ENCODE measurements at places on chromosomes 4 and X.

DNA sequence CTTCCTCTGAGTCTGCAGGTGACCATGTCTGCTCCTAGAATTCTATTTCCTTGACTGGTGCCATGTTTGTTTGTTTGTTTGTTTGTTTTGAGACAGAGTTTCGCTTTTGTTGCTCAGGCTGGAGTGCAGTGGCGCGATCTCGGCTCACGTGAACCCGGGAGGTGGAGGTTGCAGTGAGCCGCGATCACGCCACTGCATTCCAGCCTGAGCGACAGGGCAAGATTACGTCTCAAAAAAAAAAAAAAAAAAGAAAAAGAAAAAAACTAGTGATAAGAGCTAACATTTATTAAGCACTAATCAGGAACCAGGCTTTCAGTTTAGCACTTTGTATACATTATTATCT, 7.2 kb downstream of the SAT1 start:
- DNase-seq: no peak

- DNase-seq: no peak
Measured at GRCh38 chr4:30867427-30867826, 147.3 kb downstream of the PCDH7 start.

DNA sequence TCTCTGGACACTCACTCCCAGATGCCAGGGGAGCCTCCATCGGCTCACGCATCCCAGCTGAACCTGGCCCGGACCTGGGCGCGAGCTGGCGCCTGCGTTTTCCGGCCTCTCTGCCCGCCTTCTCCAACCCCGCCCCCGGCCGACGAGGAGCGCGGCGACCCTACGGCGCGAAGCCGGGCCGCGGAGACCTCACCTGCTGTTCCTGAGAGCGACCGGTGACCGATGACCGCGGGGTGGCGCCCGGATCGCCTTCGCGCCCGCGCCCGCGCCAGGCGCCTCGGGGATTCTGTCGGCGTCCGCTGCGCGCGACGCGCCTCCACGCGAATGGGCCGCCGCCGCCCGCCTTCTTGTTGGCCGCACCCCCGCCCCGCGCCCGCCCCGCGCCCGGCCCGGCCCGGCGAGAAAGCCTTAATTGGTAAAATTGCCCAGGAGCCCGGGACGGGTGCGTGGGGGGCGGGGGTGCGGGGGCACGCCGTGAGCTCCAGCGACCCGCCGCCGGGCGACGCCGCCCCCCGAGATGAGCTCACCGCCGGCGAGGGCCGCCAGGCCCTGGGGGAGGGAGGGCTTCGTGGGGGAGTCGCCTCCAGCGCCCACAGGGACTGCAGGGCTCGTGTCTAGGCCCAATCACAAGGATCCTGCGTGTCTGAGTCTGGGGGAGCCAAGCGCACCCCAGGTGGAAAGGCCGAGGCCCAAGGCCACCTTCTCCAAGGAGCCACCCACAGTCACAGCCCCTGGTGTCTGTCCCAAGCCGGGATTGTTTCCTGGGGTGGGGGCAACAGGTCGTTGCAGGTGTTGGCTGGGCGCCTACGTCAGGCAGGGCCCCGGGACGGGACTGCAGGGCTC, at the start of gene FLNA:
TSS of gene FLNA (minus strand) at position 322 of the 843 bp plus-strand sequence. CDS start 3,389 bp downstream, outside the sequence.
- no peak for DNase-seq

DNA sequence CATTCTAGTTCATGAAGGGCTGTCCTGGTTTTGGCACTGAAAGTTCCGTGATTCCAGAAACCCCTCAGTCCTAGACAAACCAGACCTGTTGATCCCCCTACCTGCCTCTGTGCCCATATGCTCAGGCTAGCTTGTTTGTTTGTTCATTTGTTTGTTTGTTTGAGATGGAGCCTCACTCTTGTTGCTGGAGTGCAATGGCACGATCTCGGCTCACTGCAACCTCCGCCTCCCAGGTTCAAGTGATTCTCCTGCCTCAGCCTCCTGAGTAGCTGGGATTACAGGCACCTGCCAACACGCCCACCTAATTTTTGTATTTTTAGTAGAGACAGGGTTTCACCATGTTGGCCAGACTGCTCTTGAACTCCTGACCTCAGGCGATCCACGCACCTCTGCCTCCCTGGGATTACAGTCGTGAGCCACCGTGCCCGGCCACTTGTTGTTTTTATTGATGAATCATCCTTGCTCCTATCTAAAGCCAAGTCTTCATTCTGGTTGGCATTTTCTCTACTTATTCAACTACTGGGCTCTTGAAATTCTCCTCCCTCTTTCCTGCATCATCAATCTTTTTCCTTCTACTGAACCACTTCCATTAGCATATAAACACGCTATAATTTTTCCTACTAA, 86.3 kb upstream of the BMP2K start:
- no peak for DNase-seq

- no peak for DNase-seq
Measured at GRCh38 chr4:186917136-186917535, 193.5 kb upstream of the FAT1 start.

GRCh38 chr4:80461412-80461811, 125.9 kb downstream of the CFAP299 start:
- DNase-seq: no peak

GRCh38 chrX:153537526-153538295, 20.3 kb downstream of the ATP2B3 start:
- DNase-seq: peak; percentile 78

- DNase-seq: no peak
Measured at GRCh38 chr4:122772986-122773385, 40.5 kb downstream of the BBS12 start.

GRCh38 chr4:152515678-152516077, 20.2 kb downstream of the FBXW7 start:
- no peak for DNase-seq

- no peak for DNase-seq
Measured at GRCh38 chr4:16205298-16206164, 20.7 kb downstream of the TAPT1 start.

DNA sequence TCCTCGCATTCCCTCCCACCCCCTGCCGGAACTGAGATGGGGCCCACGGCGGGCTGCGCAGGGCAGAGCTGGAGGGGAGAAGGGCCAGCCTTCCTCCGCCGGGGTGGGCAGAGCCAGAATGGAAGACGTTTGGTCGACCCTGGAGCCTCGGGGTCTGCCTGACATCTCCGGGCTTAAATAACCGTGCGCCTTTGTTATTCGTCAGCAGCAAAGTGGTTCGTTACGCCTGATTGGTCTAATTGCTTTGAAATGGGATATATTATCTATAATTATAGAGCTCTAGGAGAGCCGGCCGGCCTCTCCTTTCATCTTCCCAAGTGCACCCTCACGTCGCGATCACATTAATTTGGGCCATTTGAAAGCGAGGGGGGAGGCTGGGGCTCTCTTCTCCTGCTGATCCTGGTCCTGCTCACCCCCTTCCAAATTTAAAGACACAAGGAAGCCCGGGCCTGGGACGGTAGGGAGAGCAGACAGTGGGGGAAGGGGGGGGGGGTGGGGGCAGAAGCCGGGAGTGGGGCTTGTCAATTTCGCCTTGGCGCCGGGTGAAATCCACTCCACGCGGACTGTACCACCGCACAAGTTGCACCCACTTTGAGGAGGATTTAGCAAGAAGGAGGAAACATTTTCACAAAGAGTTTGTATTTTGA, 4.7 kb upstream of the MSX1 start:
- no peak for DNase-seq

GRCh38 chr4:25330335-25330734, 17.8 kb downstream of the ZCCHC4 start:
- DNase-seq: no peak

GRCh38 chrX:107711521-107712181, 63.9 kb downstream of the TSC22D3 start:
- DNase-seq: no peak

DNA sequence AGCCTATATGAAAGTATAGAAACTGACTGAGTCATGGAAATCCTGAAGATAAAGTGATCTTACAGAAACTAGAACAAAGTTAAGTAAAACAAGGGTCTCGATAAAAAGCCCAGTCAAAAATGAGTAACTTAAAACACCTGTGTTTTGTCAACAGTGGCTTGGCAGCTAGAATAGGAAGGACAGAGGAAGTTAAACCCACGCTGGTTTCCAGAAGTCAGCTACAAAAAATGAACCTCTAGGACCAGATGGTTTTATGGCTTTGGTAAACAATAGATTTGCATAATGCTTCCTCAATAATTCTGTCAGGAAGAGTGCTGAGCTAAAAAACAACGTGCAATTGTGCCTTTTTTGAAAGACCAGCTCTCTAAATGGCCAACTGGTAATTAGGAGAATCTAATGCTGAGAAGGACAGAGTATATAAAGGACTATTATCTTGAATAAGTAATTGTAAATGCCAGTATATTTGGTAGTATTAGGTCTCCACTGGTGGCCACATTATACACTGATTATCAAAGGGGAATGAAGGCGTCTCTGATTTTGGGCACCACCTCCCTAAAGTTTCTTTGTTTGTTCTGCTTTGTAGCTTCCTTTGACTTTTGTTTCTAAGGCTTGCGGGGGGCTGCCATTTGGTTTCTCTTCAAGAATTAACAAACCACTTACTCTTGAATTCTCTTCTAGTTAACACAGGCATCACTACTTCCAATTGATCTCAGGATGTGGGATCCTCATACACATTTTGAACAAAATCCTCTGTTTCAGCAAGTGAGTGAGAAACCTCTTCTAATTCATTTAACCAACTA, 72.2 kb upstream of the PPP3CA start:
- peak; percentile 37 for DNase-seq

DNA sequence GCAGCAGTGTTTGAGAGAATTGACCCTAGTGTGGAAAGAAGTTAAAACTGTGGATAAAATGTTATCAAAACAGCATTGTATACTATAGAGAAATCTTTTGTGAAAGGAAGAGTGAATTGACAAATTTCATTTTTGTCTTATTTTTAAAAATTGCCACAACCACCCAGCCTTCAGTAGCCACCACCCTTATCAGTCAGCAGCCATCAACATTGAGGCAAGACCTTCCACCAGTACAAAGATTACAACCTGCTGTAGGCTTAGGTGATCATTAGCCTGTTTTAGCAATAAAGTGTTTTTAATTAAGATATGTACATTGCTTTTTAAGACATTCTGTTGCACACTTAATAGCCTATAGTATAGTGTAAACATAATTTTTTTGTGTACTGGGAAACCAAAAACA, 91.1 kb downstream of the NFKB1 start:
- no peak for DNase-seq

- no peak for DNase-seq
Measured at GRCh38 chr4:18980516-18981233, 959.1 kb upstream of the LCORL start.

GRCh38 chr4:42480717-42481116, 83.4 kb downstream of the SHISA3 start:
- no peak for DNase-seq

DNA sequence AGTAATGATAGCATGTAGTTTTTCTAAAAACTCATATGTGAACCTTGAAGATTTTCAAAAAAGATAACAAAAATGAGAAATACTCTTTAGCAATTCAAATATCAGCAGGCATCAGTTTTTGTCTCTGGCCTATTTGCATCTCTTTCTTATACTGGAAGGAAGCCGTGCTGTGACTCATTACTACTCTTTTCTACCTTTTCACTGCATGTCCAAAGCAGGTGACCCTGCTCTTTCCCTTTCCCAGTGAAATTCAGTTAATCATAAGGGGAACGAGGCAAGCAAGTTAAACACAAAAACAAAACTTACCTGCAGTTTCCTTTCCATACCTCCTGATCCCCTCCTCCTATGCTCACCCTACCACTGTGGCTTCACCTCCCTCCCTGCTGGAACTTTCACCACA, 9.3 kb downstream of the SPATA4 start:
- DNase-seq: no peak

DNA sequence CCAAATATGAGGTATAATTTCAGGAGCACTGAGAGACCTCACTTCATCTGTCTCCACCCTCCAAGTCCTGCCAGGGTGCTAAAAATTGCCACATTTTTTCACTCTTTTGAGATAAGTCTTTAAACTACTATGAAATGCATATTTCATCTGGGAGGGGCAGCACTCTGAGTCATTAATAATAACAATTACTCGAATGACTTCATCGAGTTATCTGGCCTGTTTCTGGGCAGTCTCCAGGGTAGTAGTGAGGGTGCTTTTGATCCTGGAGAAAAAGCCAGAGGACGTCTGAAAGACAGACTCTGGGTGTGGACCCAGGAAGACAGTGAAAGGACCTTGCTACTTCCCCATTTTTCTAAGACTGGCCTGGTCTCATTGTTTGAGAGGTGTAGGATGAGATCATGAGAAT, 42.3 kb upstream of the SRD5A3 start:
- DNase-seq: no peak

GRCh38 chrX:38379088-38379487, 26.7 kb downstream of the OTC start:
- no peak for DNase-seq

DNA sequence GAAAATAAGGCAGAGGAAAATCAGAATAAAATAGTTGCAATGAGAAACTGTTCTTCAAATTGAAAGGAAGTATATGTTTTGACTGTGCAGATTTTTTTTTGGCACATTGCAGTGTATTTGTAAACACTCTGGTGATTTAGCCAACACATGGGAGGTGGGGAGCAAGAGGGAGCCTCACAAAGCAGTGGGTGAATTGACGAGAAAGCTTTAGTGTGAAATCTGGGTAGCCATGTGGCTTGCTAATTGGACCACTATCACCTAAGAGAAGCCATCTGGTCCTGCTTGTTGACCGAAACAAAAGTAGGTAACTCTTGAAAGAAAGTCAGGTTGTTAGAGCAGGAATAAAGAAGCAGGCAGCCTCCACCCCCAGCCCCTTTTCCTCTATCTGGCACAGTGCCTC, 10.4 kb downstream of the CLCN5 start:
- no peak for DNase-seq

DNA sequence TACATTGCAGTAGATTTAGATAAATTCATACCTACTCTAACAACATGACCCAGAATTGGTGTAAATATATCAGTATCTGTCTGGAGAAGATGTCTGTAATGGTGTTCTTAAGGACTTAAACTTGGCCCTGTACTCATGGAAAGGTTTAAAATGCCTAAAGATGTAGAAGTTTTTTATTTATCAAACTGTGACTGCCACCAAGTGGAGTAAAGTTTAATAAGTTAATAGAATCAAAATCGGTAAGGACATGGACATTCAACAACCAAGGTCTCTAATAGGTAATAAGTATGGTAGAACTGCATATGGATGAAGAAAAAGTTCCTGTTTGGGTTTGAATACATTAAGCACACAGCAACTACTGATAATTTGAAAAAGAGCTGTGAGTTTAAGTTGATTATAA, 474.0 kb upstream of the NDST3 start:
- peak; percentile 72 for DNase-seq

GRCh38 chrX:71111141-71111843, at the start of gene IL2RG:
IL2RG (minus strand) TSS chrX:71111577; CDS start chrX:71111539, 38 bp downstream.
- no peak for DNase-seq

- no peak for DNase-seq
Measured at GRCh38 chrX:37753384-37753783, 26.5 kb upstream of the CYBB start.

GRCh38 chr4:72468904-72469502, 100.0 kb downstream of the ADAMTS3 start:
- DNase-seq: peak; percentile 30

- DNase-seq: no peak
Measured at GRCh38 chrX:154486396-154487207, at the start of gene UBL4A. UBL4A (minus strand) TSS chrX:154486615; CDS start chrX:154486584, 31 bp downstream.

GRCh38 chr4:8305851-8306471, 36.4 kb downstream of the HTRA3 start:
- no peak for DNase-seq
